Mesothelial cell of epicardium (in vitro differentiated cells): ENCODE measurements at places on chromosomes 16 and 17. TPM values are rescaled to one million over a fixed set of nuclear protein-coding genes. Genes with fewer than 3 reads are reported as not detected.
A peak's percentile ranks its signal among the peaks of the same experiment; 100 is the strongest.

The BICDL2 gene
- total RNA-seq: 4.5 to 5.8 TPM (median 5.1 TPM) in 3 replicates

The VPS4A gene
- 28.0 to 30.3 TPM (median 29.8 TPM) in 3 replicates for total RNA-seq

The HSD11B2 gene
- total RNA-seq: 3.0 to 4.1 TPM (median 3.7 TPM) in 3 replicates

The MT1M gene
- not detected in 3 replicates for total RNA-seq

The TPPP3 gene
- total RNA-seq: 5.5 to 6.2 TPM (median 5.7 TPM) in 3 replicates

- no peak for DNase-seq
Observed at GRCh38 chr17:17732444-17732843, 51.2 kb downstream of the RAI1 start.

GRCh38 chr16:23394141-23394831 lies 58.7 kb downstream of the COG7 start:
- DNase-seq: no peak

GRCh38 chr17:2198927-2199326 lies 104.7 kb downstream of the SMG6 start:
- no peak for DNase-seq

DNA sequence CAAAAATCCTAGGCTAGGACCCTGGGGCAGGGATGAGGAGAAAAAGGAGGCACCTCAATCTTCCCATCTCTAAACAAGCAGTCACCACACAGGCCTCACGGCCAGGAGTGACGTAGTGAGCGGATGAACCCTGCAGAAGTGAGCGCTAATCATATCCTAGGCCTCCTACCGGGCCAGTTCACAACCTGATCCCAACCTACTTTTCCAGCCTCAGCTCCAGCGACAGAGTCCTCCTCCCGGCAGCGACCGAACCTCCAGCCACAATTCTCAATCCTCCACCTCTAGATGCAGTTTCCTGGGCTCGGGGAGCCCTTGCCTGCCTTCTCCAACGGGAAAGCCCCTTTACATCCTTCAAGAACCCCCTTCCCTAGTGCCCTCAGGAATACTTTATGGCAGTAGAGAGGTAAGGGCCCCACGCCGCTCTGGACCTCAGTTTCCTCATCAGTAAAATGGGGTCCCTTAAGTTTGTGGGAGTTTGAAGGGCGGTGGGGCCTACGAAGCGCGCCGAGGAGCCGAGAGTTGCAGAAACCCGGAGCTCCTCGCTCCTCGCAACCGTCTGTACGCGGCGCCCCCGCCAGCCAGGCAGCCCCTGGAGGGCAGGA lies 1.4 kb downstream of the ZNF668 start:
- no peak for DNase-seq

GRCh38 chr17:3032258-3033247 lies 30.9 kb downstream of the OR1D5 start:
- peak; percentile 34 for DNase-seq

- no peak for DNase-seq
Observed at GRCh38 chr16:84737192-84738011, 37.6 kb downstream of the USP10 start.

- no peak for DNase-seq
Observed at GRCh38 chr16:11583166-11583565, 3.6 kb downstream of the LITAF start.

- DNase-seq: no peak
Observed at GRCh38 chr17:42928714-42929496, 28.3 kb downstream of the G6PC1 start.

DNA sequence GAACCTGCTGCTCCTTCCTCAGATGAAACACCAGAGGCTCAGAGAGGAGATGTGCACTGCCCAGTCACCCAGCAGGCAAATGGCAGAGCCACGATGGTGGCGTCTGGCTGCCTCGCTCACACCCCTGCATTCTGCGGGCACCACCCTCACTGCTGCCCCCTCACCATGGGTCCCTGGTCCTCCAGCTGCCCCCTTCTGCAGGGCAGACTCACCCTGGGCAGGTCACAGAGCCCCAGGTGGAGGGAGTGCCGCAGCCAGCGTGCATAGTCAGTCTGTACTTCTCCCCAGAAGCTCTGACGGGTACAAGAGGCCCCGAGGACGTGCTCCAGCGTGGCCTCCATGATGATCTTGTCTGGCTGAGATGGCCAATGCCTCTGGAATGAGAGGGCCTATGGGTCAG lies 52.9 kb downstream of the RMI2 start:
- no peak for DNase-seq

GRCh38 chr17:59406808-59407381 lies 75.4 kb downstream of the YPEL2 start:
- no peak for DNase-seq

- DNase-seq: no peak
Observed at GRCh38 chr16:89219365-89219764, 1.9 kb downstream of the ZNF778 start.

- no peak for DNase-seq
Observed at GRCh38 chr16:57720142-57720575, 15.4 kb upstream of the KATNB1 start.

- DNase-seq: no peak
Observed at GRCh38 chr16:88613911-88614817, 24.2 kb upstream of the IL17C start.

DNA sequence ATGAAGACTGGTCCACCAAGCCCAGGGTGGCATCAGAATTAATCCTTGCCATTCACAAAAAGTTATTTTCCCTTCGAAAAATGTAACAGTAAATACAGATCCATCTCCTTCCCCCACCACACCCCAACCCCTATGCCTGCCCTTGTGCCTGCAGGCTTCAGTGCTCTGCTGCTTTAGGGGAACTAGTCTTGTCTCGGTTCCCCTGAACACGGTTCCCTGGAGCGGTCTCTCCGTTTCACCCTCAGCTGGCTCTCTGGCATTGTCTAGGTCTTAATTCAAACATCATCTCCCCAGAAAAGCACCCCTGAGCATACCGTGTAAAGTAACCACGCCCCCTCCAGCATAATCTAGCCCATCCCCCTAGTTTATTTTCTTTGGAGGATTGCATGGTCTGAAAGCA lies 25.8 kb downstream of the EMP2 start:
- DNase-seq: no peak

DNA sequence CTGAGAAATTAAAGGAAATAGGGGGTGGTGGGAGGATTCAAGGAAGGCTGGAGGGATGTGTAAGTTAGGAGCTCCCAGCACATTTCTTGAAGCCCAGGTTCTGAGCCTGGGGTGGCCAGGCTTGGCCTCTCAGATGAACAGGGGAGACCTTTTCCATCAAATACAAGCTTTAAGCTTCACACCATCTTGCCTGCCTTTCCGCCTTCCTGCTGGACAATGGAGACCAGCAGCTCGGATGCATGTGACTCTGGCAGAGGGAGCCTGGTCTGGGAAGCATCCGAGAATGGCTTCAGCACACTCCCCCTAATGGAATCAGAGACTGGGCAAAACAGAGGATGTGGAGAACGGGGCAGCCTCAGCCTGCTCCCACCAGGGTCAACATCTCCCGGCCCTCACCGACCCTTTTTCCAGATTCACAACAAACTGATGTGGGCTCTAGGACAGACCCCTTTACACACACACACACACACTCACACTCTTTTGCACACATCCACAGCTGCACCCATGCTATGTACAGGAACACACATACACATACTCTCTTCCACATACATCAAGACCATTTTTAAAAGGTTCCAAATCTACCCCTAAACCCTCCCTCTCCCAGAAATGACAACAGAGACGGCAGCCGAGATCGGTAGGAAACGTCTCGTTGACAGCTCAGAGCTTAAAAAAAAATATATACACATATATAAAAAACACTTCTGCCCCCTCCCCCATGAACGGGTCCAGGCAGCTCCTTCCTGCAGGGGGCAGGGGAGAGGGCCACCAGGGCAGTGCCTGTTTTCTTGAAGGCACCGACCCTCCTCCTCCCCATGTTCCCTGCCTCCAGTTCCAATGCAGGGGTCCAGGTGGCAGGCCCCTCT lies 6.5 kb upstream of the ATXN7L3 start:
- DNase-seq: no peak

DNA sequence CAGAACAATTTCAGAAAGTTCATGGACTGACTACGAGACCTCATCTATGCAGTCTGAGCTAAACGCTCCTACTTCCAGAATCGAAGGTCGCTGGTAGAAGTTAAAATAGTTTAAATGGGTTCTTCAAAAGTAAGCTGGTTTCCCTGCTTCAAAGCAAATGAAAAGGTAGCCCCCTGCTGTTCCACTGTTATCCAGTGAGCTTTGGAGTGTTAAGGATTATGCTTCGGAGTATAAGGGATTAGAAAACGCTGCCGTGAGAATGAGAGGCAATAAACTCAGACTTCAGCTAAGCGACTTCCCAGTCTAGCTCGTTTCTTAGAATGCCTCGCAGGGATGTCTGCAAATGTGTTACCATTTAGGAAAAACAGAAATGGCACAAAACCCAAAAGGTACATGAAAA lies 12.4 kb downstream of the MLYCD start:
- DNase-seq: no peak

GRCh38 chr17:28763137-28763799 lies 19.5 kb downstream of the TRAF4 start:
- DNase-seq: no peak

DNA sequence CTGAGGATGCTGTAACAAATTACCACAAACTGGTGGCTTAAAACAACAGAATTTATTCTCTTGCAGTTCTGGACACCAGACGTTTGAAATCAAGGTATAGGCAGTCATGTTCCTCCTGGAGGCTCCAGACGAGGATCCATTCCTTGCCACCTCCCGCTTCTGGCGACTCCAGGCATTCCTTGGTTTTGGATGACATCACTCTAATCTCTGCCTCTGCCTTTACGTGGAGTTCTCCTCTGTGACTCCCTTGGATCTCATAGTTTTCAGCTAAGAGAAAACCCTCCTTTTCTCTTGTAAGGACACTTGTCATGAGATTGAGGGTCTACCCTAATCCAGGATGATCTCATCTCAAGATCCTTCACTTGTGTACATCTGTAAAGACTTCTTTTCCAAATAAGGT lies 31.4 kb upstream of the HS3ST3B1 start:
- no peak for DNase-seq

DNA sequence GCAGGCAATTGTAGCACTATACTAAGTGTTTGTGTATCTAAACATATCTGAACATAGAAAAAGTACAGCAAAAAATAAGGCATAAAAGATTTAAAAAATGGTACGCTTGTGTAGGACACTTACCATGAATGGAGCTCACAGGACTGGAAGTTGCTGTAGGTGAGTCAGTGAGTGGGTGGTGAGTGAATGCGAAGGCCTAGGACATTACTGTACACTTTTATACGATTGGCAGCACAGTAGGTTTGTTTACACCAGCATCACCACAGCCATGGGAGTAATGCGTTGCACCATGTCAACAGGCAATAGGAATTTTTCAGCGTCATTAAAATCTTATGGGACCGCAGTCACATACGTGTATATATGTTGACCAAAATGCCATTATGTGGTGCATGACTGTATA lies 45.6 kb downstream of the DNAH9 start:
- no peak for DNase-seq

GRCh38 chr17:68704871-68705713 lies 103.9 kb upstream of the FAM20A start:
- DNase-seq: no peak

DNA sequence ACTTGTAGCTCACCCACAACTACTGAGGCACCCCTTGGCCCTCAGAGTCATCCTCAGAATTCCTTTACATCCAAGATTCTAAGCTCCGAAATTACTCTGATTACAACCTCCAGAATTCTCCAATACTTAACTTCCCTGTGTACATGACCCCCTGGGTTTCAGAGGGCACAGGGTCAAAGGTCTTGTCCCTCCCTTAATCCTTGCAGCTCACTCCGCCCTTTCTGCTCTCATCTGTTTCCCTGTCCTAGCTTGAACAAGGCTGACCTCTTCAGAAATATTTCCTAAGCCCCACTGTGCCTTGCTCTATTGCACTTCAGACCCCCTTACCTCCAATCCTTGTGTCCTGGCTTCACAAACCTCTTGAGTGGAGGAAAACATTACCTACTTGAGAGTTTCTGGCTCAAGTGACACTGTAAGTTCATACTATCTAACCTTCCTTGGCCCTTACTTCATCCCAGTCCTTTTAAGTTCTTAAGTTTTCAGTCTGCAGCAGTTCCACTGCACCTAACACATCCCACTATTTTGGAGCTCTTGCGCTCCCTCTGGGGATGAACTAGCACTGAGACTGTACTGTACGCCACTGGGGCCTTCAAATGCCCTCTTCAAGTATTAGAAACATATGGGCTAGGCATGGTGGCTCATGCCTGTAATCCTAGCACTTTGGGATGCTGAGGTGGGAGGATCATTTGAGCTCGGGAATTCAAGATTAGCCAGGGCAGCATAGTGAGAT lies 6.2 kb downstream of the N4BP1 start:
- DNase-seq: no peak

- no peak for DNase-seq
Observed at GRCh38 chr16:1878256-1878655, 6.3 kb upstream of the MEIOB start.

- DNase-seq: no peak
Observed at GRCh38 chr17:6346156-6346786, 88.7 kb downstream of the AIPL1 start.

GRCh38 chr16:85461814-85462713 lies 151.1 kb upstream of the GSE1 start:
- DNase-seq: peak; percentile 66
